Hindlimb muscle (tissue), 1 donor: ENCODE measurements at places on chromosomes 7 and 10. TPM values are rescaled to one million over a fixed set of nuclear protein-coding genes. Genes with fewer than 3 reads are reported as not detected.

DNA sequence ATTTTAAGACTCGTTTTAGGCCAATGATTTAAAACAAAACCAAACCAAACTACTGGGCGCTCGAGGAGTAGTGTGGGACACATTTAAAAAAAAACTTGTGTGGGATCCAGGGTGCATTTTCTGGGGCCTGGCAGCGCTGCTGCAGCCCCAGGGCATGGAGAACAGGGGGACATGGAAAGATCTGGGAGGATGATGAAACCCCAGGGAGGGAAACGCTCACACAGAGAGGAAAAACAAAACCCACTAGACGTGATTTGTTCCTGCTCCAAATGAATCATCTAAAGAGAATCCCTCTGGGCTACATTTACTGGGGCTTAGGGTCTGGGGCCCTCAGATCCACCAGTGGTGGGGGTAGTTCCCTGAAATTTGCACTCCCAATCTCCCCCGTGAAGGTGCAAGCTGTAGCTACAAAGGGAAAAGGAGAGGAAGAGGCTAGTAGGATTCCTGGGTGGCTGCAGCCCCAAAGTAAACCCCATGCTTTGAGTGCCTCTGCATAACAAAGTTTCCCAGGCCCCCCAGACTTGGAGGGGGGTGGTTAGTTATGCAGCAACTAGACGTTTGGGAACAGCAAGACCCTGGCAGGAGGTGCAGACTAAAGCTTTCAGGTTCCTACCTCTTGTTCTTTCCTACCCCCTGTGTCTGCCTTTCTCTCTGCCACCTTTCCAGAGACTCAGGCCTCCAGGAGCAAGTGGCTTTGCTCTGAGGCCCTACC lies 14.5 kb upstream of the HOXA13 start:
- no peak for DNase-seq

DNA sequence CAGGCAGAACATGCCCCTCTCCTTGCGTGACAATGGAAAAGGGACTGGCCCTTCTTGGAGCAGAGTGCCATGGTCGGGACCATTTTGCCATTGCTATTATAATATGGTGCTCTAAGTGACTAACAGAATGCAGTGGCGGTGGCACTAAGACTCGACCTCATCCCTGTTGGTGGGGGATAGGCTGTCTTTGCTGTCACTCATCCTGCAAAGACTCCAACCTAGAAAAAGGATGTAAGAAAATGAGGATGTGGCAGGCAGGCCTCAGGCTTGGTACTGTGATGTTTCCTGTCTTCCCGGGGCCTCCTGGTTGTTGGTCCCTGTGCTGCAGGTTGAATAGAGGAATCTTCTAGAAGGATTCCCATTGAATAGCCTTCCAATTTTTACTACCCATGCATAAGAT lies 18.6 kb downstream of the BLNK start:
- DNase-seq = no peak

- DNase-seq = no peak
These were observed 717.3 kb downstream of the XPNPEP1 start for GRCh38 chr10:109205929-109206585.

DNA sequence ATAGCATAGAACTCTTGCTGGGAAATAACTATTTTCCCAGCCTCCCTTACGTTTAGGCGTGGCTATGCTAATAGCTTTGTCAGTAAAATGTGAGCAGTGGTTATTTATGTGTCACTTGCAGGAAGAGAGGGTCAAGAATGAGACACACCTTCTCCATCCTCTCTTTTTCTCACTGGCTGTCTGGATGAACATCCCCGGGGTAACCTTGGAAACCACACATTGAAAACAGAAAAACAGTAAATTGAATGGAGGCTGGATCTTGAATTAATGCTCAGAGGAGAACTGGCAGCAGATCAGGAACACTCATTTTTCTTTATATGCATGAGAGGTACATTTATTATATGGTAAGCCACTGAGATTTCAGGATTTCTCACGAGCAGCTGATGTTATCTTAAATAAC lies 127.6 kb downstream of the DNAJB9 start:
- DNase-seq = peak; percentile 27

HOXA4 gene
- 24.6 TPM for polyA plus RNA-seq

GRCh38 chr10:88892222-88892967 lies 12.3 kb downstream of the STAMBPL1 start:
- DNase-seq = no peak

- DNase-seq = no peak
These were observed 114.4 kb upstream of the TCERG1L start for GRCh38 chr10:131425752-131426533.
